ENCODE measurements at places on chromosomes 3 and 15. TPM values are rescaled to one million over a fixed set of nuclear protein-coding genes. Genes with fewer than 3 reads are reported as not detected.
A peak's percentile ranks its signal among the peaks of the same experiment; 100 is the strongest.

- no peak for DNase-seq
Measured at GRCh38 chr15:73732930-73733329, 20.2 kb downstream of the INSYN1 start.

DNA sequence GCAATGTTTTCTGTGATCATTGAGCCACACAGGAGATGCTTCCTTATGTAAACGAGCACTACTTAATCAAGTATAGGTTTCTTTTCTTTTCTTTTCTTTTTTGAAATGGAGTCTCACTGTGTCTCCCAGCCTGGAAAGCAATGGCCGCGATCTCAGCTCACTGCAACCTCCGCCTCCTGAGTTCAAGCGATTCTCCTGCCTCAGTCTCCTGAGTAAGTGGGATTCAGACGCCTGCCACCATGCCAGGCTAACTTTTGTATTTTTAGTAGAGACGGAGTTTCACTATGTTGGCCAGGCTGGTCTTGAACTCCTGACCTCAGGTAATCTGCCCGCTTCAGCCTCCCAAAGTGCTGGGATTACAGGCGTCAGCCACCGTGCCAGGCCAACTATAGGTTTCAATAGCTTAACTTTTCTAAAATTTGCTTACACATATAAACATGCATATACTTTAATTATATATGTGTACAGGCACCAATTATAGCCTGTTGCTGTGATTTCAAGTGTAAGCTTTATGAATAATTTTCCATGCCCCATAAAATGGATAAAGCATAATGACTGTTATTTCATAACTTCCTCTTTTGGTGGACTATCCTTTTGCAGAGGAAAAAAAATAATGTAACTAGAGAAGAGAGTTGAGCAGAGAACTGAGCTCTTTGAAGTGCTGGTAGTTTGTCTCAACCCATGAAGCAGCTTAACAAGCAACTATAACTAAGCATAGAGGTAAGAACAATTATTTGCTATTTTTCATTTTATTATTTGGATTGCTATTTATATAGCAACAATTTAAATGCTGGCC is 24.8 kb upstream of the MBNL1 start:
- no peak for DNase-seq

DNA sequence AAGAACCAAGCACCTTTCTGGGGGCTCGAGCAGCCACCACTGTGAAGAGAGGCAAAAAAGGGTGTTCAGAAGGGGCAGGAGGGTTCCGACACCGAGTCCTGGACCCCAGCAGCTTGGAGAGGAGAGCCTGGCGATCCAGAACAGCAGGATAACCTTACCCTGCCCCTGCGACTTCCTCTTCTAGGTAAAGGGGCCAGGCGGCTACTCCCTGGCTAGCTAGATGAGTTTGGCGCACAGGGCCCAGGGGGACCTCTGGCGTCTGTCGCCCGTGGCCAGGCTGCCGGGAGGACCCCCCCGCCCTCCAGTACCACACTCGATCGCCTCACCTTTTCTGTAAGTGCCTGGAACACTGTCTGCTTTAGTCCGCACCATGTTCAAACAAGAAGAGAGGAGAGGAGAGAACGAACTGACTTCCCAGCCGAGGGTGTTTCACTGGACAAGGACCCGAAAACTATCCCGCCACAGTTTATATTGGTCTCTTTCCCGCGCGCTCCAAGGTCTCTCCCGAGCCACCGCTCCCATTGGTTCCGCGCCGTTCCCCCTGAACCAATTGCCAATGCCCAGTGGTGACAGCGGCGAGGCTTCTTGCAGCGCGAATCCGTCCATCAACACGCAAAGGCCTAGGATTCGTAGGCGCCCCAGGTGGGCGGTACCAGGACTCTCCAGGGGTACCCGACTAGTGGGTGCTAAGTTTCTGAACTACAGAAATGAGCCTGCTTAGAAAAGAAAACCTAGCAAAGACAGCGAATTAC is at the start of gene PCLAF:
Gene PCLAF (minus strand): TSS at position 442 of the 752 bp plus-strand sequence. CDS start 70 bp downstream, at position 372.
- DNase-seq, result peak; percentile 97

Gene TGM5
- total RNA-seq, result not detected

Gene SEMA3G
- 12.5 TPM for total RNA-seq

Gene SEMA7A
- total RNA-seq, result 2.3 TPM
